ENCODE measurements at places on chromosomes 4 and X.

DNA sequence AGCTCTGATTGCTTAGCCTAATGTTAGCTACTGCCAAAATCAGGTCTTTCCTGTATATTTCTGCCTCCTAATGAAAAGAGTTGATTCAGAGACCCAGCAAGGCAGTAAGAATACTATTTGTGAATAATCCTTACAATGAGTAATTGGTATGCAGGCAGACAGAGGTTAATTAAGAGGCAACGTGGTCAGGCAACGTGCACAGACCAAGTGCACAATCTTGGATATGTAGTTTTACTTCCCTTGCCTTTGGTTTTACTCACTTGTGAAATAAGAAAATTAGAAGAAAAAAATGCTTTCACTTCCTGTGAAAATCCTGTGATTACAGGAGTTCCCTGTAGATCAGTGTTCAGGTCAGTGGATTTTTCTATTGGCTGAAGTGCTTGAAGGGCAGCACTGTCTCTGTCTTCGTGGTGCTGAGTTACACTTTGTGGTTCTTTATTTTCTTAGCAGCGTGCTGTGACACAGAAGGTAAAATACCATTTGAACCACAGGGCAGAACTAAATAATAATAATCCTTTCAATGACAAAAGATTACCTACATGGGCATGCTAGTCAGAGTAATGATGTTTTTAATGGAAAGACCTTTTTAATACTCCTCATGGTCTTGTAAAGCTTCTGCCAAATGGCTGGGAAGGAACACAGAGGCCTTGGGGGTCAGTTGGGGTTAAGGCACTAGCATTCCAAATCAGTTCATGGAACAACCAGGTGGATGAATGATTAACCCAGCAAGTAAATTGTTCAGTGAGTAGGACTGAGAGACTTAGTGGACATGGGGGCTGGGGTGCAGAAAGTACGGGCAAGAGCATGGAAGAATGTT lies 430.9 kb downstream of the MAPK10 start:
- no peak for DNase-seq

GRCh38 chrX:117969782-117970181 lies 146.8 kb downstream of the KLHL13 start:
- no peak for DNase-seq

- DNase-seq, result no peak
Measured at GRCh38 chr4:11543706-11544105, 115.0 kb upstream of the HS3ST1 start.

- no peak for DNase-seq
Measured at GRCh38 chr4:185179488-185179887, 24.3 kb downstream of the CFAP97 start.

- no peak for DNase-seq
Measured at GRCh38 chrX:129979207-129979920, 3.1 kb upstream of the BCORL1 start.

GRCh38 chr4:3520276-3520675 lies 11.9 kb downstream of the LRPAP1 start:
- DNase-seq, result no peak

DNA sequence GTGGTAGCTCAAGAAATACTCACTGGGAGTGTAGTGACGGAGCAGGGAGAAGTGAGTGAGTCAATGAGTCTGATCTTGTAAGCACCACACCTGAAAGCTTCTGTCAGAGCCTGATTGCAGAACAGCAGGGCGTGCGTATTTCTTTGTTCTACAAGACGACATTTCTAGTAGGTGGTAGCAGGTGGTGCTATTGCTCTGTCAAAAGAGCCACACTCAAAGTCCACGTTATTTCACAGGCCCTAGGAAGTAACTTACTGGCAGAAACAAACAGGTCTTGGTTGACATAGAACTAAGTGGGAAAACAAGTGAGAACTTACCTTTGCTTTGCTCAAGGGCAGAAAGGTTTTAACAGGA lies 46.4 kb upstream of the SPRY1 start:
- DNase-seq, result no peak

- no peak for DNase-seq
Measured at GRCh38 chr4:183499389-183499788, 5.5 kb upstream of the ING2 start.

DNA sequence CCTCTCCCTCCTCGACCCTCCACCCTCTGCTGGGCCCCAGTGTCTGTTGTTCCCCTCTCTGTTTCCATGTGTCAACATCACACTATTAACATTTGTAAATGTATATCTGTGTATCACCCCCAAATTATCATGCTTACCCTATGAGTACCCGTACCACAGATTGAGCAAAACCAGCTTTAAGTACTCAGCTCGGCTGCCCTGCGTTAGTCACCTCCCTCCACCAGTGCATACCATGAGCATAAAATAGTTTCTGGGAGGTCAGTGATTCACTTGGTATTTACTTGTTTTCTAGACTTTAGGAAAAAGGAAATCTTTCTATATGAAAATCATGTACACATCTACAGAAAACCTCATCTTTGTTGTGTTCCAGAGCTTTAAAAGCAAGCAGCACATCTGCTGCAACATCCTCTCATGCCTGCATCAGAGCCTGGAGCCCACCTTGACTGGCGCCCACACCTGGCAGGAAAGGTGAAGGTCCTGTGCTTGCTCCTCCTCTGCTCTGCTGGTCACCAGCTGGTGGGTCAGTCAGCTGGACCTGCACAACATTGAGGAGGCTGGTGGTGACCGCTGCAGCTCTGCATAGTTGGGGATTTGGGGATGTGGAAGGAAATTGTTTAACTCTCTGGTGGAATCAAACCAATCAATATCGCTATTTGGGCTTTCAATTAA lies 214.4 kb upstream of the KLF3 start:
- no peak for DNase-seq

DNA sequence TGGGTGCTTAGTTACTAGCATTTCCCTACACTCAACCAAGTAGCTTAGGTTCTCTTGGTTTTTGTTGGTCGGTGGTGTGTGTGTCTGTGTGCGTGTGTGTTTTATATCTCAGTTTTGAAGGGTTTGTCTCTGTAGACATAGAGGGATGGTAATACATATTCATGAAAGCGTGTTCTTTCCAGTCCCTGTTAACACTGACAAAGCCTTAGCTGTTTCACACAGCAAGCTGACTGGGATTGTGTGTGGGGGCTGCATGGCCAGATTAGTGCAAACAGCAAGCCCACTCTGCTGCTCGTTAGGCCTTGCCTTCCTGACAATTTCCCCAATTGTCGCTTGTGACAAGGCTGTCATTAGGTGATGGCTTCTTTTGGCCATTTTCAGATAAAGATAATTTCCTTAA lies 43.9 kb downstream of the ALPK1 start:
- no peak for DNase-seq

DNA sequence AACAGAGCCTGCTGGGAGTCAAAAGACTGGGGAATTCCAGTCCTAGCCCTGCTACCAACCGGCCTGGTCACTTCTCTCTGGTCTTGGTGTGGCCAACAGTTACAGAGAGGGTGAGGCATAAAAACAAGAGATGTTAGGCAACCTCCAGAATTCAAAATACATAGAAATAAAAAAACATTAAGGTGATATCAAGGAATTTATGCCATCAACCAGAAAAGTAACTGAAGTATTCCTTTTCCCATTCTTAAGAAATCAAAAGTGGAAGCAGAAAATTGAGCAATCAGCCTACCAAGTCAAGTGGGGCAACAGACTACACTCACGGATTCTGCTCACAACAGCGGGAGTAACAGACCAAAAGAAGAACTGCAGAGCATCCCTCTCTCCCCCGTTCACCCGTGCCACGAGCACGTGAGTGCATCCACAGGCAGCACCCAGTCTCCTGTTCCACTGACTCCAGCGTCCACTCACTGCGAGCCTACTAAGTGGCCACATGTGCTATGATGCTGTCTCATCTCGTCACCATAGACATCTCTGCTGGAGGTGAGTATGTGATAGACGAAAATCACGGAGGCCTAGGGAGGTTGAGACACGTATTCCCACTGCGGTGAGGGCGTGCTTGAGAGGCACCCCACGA lies 29.3 kb downstream of the AFAP1 start:
- no peak for DNase-seq

- DNase-seq, result no peak
Measured at GRCh38 chr4:8156617-8157016, 2.0 kb downstream of the ABLIM2 start.

- DNase-seq, result no peak
Measured at GRCh38 chr4:88225232-88226105, 58.9 kb downstream of the PPM1K start.

- no peak for DNase-seq
Measured at GRCh38 chr4:45636175-45636574, 487.7 kb downstream of the GABRG1 start.

GRCh38 chr4:108047199-108047598 lies 57.5 kb downstream of the HADH start:
- DNase-seq, result no peak

DNA sequence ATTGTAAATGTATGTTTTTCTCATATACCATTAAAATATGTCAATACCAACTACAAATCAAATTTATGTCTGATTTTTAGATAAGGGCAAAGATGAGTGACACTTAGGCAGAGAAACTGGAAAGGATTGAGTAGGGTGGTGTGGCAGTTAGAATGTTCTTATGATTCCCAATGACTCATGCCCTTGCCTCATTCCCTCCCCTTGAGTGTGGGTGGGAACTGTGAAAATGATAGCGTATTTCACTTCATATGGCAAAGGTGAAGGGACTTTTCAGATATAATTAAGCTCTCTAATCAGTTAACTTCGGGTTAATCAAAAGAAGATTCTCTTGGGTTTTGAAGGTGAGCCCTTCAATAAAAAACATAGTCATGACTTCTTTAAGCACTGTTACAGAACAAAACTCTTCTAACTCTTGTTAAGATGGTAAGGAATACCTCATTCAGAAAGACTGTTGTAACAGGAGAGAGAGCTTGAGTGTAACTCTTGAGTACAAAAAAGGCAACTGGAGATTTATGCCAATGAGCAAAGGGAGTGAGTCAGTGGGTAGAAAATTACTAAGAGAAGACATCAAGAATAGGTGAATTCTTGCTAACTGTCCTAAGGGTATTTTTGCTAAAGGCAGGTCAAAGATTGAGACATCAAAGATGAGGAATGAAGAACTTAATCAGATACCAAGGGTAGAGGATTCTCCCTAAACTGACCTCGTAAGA lies 329.5 kb downstream of the KCTD8 start:
- DNase-seq, result no peak

GRCh38 chr4:39998659-39999345 lies 21.1 kb upstream of the PDS5A start:
- no peak for DNase-seq

DNA sequence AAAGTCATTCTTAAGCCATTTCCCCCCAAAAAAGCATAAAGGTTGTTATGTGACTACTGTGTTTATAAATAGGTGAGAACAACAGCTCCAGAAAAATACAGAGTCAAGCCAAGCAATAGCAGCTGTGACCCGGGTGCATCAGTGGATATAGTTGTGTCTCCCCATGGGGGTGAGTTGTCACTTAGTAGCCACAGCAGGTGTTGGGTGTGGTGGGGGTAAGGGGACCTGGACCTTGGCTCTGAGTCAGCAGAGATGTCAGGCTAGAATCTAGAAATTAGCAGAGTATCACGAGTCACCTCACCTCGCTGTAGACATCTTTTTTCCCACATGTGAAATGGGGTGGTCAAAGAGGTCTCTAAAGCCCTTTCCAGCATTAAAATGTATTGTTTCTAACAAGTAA lies 42.4 kb downstream of the MOSPD2 start:
- DNase-seq, result no peak

DNA sequence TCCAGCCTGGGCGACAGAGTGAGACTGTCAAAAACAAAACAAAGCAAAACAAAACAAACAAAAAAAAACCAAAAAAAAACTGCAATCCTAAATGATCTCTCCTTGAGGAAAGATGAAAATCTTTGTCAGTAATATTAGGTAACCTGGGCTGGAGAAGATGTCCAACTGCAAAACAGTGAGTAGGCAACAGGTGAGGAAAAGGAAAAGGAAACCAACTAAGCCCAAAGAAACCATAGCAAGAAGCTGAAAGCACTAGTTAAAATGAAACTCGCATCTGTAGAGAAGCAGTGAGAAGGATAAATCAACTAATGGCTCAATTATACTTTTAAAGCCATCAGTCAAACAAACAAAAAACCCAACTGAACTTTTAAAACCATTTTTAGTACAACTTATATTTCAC lies 54.2 kb downstream of the ENOX2 start:
- no peak for DNase-seq

DNA sequence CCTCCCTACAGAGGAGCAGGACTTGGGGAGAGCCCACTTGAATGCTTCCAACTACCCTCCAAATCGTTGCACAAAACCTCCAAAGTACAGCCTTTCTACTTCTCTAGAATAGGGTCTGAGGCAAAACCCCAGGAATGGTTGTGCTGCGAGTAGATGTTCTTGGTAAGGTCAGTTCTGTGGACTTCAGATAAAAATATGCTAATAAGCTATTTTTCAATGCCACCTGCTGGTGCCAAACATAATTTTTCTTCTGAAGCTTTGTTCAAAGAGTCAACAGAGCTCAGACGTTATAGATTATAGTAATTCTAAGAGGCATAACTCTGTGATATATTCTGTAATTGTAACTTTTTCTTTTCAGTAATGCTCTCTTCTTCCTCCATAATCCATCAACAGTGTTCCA lies 425.7 kb downstream of the GPAT3 start:
- DNase-seq, result no peak

- DNase-seq, result no peak
Measured at GRCh38 chrX:76796311-76796710, 368.8 kb downstream of the MAGEE1 start.

GRCh38 chrX:106999002-106999975 lies 723 bp downstream of the MORC4 start:
- DNase-seq, result peak; percentile 12

DNA sequence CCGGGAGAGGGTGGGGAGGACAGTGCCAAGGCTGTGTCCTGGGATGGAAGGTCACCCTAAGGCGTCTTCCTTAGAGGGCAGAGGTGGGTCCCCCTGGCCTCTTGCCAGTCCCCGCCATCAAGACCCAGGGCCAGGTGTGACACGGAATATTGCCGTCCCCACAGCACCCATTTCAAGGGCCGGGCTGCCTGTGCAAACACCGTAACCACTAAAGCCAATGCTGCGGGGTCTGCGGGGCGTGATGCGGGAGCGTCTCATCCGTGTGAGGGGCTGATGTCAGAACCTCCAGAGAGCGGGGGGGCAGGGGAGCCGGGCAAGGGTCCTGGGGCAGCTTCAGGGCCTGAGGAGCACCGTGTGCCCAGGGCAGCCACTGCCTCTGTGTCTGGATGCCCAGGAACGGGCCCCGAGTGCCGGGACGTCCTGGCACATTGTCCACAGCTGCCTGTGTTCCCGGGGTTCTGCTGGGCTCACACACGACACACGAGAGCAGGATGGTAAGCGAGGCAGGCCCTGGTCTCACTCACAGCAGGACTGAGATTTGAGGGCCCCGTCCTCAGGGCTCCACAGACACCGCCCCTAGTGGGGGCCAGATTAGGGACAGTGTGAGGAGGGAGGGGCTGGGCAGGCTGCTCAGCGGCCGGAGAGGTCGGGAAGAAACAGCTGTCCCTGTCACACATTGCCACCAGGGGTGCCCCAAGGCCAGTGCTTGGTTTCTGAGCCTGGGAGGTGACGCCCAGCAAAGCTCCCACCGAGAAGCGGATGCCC lies 29.2 kb downstream of the NKX1-1 start:
- DNase-seq, result no peak

- DNase-seq, result no peak
Measured at GRCh38 chrX:109350051-109350450, 131.8 kb downstream of the GUCY2F start.

Measured in activated T-helper 1 cell treated with Interleukin-2 at 50 U/mL for 16 hours (primary cell).